Upper lobe of left lung (tissue), 6 donors: ENCODE measurements at places on chromosomes 11 and 22. TPM values are rescaled to one million over a fixed set of nuclear protein-coding genes. Genes with fewer than 3 reads are reported as not detected.

Gene NXPE4
- total RNA-seq: not detected

Gene PPP6R3
- 75.7 TPM for total RNA-seq

- H3K27me3 ChIP-seq: no peaks in the 10 kb centered on the region
- H3K27ac ChIP-seq: no peak overlapping the region
- H3K4me3 ChIP-seq: no peak overlapping the region
- peaks cover 6% of the 10 kb centered on the region for H3K4me1 ChIP-seq
These were observed 115.1 kb upstream of the RASSF10 start for GRCh38 chr11:12893787-12894672.

DNA sequence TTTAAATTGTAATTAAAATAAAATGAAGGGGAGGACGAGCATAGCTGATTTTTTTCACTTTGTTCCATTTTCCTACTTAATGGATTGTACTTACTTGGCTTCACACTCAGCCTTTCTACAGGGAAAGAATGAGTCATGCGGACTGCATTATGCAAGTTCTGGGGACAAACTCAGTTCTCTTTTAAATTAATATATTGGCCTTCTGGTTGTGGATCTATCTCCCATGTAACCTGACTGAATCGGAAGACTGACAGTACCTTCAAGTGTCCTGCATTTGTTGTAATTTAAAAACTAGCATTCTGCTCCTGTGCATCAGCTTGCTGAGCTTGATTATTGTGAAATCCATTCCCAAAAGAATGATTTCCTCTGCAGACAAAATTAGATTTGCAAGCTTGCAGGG, 12.2 kb downstream of the OR8D1 start:
- DNase-seq: no peak
- H3K27me3 ChIP-seq: no peaks in the 10 kb centered on the region
- H3K36me3 ChIP-seq: no peaks in the 10 kb centered on the region
- H3K4me1 ChIP-seq: no peaks in the 10 kb centered on the region
- no peak overlapping the region for H3K27ac ChIP-seq

DNA sequence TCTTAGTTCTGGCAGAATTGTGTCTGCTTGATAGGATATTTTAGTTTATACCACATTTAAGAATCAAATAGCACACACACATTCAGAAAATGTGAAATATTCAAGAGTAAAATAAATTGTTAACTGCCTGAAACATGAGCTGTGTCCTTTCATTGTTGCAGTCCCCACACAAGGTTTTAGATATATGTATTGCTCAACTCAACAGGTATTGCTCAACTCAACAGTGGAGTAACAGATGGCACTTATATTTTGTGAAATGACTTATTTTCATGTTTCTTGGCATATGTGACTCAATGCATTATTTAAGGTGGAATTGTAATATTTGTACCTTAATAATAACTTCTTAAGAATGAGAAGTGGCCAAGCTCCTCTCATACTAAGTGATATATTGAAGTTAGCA, 760.3 kb downstream of the CNTN5 start:
- no peaks in the 10 kb centered on the region for H3K27me3 ChIP-seq
- no peaks in the 10 kb centered on the region for H3K36me3 ChIP-seq
- no peak for DNase-seq
- H3K4me1 ChIP-seq: no peaks in the 10 kb centered on the region
- no peak overlapping the region for H3K4me3 ChIP-seq
